T-helper 2 cell treated with Interferon-gamma antibody and Interleukin-4, amounts not matched to agents 5 μg/mL and 100 μg/mL, for 36 hours (primary cell): ENCODE measurements at places on chromosomes 6 and 20.

- DNase-seq: peak; percentile 46
These were observed 83.9 kb downstream of the ZDHHC14 start for GRCh38 chr6:157464653-157465535.

- peak; percentile 70 for DNase-seq
These were observed 83.2 kb upstream of the TAB2 start for GRCh38 chr6:149234051-149234962.

GRCh38 chr6:74606582-74607071 is 599.2 kb downstream of the COL12A1 start:
- DNase-seq: no peak

GRCh38 chr6:135036731-135037420 is 17.7 kb downstream of the HBS1L start:
- no peak for DNase-seq

DNA sequence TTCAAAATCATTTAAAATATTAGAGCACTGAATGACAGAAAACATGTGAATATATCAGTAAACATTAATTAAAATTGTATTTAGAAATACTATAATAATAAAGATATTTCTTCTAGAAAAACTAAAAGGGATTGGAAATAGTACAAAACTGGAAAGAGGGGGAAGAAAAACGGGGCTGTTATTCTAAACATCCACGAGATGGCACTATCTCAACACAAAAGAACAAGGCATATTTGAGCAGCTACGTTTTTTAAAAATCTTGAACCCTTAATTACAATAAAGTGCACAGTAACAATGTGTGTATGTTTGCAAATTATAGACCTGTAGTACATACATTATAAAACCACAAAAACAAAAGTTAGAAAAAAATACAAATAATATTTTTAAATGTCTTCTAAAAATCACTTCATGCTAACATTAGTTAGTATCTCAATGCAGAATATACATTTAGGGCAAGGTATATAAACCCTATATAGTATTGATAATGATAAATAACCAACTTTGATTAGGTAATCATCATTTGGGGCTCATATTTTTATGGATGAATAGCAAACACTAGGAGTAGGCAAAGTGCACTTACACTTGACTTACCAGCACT is 42.5 kb upstream of the PNISR start:
- no peak for DNase-seq

- peak; percentile 42 for DNase-seq
These were observed 4.7 kb downstream of the GTSF1L start for GRCh38 chr20:43722153-43722505.

DNA sequence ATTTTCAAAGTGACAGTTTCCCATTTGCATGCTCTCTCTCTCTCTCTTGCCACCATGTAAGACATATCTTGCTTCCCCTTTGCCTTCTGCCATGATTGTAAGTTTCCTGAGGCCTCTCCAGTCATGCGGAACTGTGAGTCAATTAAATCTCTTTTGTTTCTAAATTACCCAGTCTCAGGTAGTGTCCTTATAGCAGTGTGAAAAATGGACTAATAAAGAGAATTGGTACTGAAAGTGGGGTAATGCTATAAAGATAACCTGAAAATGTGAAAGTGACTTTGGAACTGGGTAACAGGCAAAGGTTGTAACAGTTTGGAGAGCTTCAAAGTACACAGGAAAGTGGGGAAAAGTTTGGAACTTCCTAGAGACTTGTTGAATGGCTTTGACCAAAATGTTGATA is 389.8 kb downstream of the GRIK2 start:
- no peak for DNase-seq

GRCh38 chr6:34292954-34293353 is 44.1 kb upstream of the SMIM29 start:
- no peak for DNase-seq

- DNase-seq: no peak
These were observed 81.4 kb downstream of the DLL1 start for GRCh38 chr6:170209354-170210025.

- DNase-seq: no peak
These were observed 62.8 kb downstream of the GRM4 start for GRCh38 chr6:34082864-34083626.

- no peak for DNase-seq
These were observed 103.2 kb upstream of the SUPT3H start for GRCh38 chr6:45480752-45481415.

GRCh38 chr6:140825731-140826130 is 1307.0 kb upstream of the GJE1 start:
- DNase-seq: no peak

DNA sequence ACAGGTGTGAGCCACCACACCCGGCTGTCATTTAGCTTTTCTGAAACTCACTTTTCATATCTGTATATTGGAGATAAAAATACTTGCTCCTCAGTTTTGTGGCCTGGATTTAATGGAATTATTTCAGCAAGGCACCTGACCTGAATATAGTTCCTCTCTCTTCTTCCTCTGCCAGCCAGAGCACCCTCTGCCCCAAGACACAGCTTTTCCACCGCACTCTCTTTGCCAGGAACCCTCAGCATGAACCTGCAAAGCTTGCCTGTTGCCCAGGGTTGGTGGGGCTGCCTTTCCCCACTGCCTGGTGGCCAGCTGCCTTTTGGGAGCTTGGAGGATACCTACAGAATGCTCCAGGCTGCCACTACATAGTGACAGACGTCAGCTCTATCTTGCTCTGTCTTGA is 3.1 kb downstream of the GTSF1L start:
- no peak for DNase-seq

DNA sequence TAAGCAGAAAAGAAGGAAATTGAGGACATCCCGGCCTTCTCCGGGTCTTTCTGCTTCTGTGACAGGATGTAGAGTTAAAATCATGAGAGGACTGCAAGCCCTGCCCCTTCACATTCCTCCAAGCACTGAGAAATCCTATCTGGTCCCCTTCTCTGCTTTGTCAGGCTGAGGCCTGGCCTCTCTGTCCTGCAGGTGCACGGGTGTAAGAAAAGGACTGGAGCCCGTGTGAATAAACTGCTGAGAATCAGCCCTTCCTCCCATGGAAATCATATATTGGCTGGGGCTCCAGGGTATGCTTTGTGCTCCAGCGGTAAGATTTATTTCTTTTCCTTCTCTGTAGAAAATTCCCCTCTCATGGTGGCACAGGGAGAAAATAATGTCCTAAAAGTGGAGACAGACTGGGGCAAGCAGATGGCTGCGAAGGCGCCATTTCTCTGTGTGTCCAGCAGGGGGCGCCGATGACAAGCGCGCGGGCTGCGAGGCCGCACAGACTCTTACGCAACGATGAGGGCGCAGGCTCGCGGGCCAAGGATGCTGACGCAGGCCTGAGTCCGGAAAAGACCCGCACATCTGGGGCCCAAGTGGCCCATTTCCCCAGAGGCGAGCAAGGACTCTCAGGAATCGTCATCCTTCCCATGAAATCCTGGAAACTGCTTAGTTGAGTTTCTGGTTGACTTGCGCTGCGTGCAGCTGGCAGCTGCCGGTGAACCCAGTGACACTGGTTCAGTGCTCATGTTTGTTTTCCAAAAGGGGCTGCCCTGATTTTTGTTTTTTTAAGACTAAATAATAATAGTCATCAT is 258.6 kb downstream of the ADGB start:
- peak; percentile 74 for DNase-seq

DNA sequence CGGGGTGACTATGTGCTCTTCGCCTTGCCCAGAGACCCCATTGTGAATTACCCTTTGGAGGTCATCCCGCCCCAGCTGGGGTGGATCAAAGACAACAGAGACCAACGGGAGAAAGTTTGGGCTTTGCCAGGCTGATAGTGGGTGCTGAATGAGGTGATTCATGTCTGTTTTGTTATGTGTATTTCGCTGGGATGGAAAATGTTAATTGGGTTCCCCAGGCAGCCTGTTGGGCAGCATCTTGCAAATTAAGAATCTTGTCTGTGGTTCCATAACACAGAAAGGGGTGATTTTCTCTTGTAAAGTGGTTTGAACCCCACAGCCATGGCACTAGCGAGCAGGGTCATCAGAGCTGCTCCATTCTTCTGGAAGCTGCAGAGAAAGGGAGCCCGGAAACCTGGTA is 63.1 kb upstream of the UNC93A start:
- no peak for DNase-seq

DNA sequence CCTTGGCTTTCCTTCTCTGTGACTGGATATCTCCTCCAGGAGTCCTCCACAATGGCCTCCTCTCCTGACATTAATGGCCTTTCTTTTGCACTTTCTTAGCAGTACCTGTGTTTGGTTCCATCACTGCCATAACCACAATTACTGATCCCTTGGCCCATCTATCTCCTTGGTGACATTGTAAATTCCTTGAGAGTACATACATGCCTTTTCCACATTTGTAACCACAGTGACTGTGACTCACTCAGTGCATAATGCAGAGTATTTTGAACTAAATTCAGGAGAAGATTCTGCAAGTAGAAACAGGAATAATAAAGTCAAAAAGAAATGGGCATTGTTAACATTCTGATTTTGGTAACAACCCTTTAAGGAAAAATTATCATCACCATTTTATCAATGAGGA is 197.2 kb upstream of the SOX4 start:
- DNase-seq: no peak

- no peak for DNase-seq
These were observed 294.4 kb downstream of the SMOC2 start for GRCh38 chr6:168735268-168735949.

GRCh38 chr20:48215536-48215935 is 430.3 kb upstream of the SULF2 start:
- no peak for DNase-seq

DNA sequence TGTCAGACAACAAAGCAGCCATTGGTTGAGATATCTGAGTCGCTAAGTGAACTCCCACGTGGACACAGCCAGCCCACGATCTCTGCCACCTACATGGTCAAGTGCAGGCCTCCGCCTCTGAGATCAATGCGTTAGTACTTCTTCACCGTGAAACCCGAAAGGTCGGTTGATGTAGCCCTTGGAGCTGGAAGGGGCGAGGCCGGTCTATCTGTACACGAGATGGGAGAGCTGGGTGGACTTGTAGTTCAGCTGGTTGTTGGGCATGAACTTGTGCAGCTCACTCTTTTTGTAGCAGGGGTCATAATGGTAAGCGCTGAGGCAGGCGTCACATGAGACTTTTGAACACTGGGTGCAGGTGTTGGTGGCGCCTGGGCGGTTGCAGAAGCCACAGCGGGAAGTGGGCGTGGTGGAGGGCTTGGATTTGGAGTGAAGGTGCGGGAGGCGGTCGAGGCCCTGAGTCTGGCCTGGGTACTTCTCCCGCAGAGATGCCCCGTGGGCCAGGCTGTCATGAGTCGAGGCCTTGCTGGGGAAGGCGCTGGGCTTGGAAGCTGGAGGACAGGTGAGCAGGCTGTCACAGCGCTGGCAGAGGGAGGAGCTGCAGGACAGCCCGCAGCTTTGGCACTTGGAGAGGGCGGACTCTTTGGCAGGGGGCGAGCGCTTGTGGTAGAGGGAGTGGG is 9.8 kb downstream of the SPATA2 start:
- DNase-seq: no peak

DNA sequence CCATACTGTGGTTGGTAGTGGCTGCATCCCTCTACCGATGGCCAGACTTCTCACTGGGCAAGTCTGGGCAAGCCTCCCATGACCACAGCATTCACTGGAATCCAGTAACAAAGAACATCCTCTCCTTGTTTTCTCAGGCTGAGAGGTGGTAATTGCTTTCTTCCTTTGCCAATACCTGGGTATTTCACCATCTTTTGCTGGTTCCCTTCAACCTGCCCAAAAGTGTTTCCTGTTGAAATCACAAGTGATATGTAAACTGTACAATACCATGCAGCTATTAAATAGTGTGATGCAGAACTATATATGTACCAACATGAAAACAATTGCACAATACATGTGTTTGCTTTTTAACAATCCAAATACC is at the start of gene PTCHD4:
PTCHD4 (minus strand) TSS at position 55 of the 364 bp plus-strand sequence. CDS start 42,240 bp downstream, outside the sequence.
- DNase-seq: no peak

GRCh38 chr6:104855507-104855906 is 4.2 kb downstream of the HACE1 start:
- DNase-seq: no peak

GRCh38 chr6:109033655-109034054 is 61.0 kb downstream of the SESN1 start:
- DNase-seq: no peak

GRCh38 chr6:84086545-84087429 is 53.2 kb downstream of the MRAP2 start:
- DNase-seq: no peak

GRCh38 chr6:39274903-39275302 is 39.3 kb downstream of the KCNK17 start:
- no peak for DNase-seq

DNA sequence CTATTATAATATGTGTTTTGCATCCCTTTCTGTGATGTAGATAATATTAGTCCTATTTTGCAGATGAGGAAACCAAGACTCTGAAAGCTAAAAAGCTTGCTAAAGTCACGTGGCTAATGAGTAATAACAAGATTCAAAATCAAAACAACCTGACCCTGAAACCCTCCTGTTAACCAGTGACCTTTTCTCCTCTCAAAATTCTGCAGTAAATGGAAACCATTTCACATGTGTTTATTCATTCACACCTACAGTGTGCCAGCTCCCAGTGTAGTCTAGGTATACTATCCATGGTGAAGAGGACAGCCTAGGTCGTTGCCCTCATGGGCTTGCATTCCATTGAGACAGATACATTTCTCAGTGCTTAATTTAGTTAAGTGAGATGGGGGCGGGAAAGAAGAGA is 30.6 kb upstream of the PHACTR2 start:
- DNase-seq: no peak

GRCh38 chr6:166561771-166562359 is 24.6 kb downstream of the RAMACL start:
- DNase-seq: no peak

GRCh38 chr20:4434681-4435080 is 287.0 kb upstream of the PRND start:
- no peak for DNase-seq

DNA sequence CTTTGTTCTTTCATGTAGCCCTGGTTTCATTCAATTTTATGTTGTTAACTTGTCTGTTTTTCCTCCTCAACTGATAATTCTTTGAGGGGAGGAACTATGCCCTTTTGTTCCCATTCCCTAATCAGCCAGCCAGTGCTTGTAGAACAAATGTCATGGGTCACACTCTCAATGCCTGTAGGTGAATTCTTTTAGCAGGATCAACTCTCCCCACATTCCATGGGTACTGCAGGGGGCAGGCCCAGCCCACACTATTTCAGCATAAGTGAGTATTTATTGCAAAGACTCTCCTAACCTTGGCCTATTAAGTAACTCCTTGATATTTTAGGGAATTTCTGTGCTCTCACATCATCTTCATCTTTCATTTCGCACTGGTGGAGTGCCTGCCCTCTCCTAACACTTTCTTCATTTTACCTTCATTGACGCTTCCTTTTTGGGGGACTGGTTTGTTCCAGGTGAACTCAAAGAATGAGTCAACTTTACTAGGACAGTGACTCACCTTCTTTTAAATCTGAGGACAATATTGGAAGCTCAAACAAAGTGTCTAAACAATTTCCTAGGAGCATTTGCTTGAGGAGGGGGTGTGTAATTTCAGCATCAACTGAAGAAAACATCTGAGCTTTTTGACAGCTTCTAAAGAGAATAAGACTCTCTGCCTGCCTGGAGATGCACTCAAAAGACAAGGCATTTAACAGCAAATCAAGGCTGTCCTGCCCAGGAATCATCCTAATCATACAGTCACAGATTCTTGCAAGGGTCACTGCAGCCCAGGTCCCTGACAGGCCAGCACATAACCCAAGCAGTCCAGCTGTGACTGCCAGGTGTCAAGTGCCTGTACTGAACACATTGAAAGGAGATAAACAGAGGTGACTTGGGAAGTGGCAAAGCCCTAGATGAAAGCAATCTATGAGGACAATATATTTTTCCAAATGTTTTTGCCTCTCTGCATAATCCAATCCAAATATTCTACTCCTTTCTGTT is 263.9 kb upstream of the PRND start:
- no peak for DNase-seq

- no peak for DNase-seq
These were observed 60.8 kb downstream of the LAMA4 start for GRCh38 chr6:112193535-112194051.
